Hypothalamus (tissue), 51 donors: ENCODE measurements at places on chromosomes 5 and 9.

DNA sequence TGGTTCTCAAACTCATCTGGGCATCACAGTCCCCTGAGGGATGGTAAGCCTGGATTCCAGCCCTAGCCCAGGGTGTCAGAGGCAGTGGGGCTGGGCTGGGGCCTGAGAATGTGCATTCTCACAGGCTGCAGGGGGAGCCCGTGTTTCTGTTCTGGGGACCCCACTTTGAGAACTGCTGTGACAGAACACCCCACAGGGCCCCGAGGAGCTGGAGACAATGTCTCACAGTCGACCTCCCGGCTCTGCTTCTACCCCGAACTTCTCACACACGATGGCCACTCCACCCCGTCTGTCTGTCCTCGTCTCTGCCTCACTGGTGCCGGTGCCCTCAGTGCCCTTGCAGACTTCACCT, 130.0 kb downstream of the CACNA1B start:
- DNase-seq: no peak

DNA sequence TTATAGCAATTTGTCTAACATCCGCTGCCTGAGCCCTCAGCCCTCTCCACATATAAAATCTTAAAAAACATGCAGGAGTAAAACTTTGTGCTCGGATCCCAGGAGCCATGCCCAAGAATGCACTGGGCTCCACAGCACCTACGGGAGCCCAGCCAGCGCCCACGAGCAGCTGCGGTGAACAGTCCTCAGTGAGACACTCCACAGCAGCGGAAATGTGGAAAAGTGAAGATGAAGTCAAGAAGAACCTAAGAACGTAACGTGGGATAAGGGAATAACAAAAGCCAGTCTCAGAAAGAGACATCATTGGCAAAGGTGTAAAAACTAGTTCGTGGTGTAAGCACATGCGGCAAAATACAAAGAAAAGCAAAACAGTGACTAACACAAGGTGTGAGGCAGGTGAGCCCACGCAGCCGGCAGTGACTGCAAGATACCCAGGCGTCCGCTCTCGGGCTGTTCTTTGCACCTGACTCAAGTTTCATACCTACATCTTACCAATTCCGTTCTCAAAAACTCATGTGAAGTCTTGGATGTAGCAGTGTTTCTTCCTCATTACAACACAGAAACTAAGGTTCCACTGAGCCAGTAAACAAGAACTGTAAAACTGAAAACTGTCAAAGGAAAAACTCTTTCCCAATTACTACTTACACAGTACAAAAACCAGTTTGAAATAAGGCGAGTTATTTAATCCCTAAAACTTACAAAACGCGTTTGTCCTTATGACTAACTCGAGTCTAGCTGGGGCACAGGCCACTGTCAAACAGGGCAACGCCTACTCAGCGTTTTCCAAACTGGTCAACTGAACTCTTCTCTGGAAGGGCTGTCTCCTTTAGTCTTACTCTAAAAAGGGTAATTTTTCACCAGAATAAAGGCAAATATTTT, 1.7 kb downstream of the CAMSAP1 start:
- DNase-seq: no peak

DNA sequence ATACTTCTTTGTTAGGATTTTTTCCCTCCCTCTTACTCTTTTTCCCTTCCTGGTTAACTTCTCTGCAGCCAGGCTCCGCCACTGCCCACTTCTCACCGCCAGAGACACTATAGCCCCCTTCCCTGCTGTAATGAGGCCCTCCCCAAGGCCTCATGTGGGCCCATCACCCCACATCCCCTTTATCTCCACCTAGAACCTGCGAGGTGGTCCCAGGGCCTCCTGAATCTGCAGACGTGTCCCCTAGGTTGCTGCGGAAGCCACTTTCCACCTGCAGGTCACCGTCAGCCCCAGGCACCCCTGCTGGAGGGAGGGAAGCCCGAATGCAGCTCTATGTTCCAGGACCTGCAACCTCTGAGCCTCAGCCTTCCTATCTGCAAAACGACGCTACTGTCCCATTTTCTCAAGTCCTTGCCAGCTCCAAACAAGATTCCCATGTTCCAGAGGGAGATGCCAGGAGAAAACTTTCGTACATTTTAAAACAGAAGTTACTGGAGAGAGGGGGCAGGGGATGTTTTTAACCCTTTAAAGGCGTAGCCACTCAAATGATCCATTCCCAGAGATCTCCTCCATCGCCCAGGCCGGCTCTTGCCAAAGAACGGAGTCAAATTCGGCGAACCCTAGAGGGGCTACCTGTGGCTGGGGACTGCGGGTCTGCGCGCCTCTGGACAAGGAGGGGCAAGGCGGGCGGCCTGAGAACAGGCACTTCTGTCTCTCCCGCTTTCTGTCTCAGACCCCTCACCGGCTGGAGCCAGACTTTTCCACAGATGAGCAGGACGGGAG, 929 bp downstream of the SH3PXD2B start:
- no peak for DNase-seq

DNA sequence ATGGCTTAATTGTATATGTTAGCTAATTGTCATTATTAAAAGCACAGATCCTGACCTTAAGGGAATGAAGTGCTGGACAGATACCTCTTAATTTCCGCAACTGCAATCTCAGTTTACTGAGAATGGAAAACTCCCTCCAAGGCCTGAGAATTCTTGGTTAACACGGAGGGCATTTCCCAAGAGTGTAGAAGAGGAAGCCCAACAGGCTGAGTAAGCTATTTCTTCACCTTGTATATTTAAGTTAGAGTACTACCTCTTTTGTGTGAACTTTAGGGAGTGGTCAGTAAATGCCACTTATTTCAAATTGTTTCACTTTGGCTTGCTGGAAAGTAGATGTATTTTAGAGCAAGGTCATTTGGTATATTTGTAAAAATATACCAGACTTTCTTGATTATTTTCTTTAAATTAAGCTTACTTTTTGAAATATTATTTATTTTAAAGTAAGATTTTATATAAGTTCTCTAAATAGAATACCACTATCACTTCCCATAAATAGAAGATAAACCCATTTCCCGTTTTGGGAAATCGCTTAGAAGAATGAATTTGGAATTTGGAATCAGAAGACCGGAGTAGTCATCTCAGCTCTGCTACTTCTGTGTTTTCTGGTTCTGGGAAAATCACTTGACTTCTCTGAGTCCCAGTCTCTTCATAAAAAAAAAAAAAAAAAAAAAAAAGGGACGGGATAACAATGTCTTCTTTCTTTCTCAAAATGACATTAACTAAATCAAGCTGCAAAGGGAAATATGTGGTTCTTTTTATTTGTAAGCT, 26.0 kb upstream of the C9orf72 start:
- DNase-seq: no peak

- no peak for DNase-seq
These were observed 97.4 kb downstream of the HOMER1 start for GRCh38 chr5:79416499-79416898.

- DNase-seq: no peak
These were observed 36.4 kb downstream of the PTCH1 start for GRCh38 chr9:95480346-95480745.

- DNase-seq: no peak
These were observed 4.8 kb downstream of the SKP1 start for GRCh38 chr5:134171972-134172371.
